Activated gamma-delta T cell treated with Interleukin-2 at 50 U/mL for 16 hours (primary cell): ENCODE measurements at places on chromosomes 1 and 21.

DNA sequence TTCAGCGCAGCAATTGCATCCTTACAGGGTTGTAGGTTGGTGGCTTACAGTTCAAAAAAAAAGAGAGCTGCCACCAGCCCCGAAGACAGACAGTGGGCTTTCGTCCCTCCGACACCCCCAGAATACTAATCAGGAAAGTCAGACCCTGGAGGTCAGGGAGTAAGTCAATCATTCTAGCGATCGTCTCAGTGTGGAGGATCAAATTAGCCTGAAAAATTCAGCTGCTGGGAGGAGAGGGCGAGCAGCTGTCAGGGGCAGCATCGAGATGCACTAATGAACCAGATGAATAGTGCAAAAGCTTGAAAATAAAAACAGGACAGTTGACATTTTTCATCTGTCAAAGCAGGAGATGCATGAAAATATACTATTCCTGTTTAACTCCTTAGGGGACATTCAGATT lies 138.4 kb downstream of the NEK7 start:
- DNase-seq, result no peak

- DNase-seq, result no peak
These were observed 36.7 kb upstream of the TMEM222 start for GRCh38 chr1:27285274-27285660.

GRCh38 chr21:32320059-32320458 lies 21.4 kb downstream of the MRAP start:
- DNase-seq, result no peak

DNA sequence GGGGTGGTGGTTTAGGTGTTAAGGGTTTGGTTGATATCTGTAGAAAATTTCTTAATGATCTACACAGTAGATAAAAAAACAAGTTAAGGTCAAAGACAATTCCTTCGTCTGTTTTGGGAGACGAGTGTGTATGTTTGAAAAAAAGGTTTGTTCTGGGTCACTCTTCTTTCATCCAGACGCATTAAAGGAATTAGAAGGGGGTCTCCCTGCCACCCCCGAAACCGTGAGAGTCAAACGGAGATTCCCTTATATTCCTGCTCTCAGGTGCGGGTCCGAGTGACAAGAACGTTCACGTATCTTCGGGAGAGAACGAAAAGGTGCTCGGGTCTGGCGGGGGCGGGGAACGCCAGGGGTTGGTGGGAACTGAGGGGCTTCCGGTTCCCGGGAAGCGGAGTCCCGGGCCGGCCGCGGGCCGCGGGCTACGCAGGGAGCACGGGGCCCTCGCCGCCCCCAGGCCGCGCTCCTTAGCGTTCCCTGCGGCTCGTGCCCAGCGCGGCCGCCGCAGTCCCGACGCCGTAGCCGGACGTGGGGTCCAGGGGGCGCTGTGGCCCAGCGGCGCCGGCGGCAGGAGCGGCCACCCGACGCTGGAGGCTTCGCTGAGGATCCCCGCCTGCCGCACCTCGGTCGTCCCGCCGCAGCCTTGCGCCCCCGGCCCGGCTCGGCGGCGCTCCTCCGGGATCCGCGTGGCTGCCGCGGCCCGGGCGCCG lies at the start of gene ZFYVE9:
Gene ZFYVE9, plus strand, starts transcription at position 577 of the 707 bp plus-strand sequence. CDS start 91,118 bp downstream, outside the sequence.
- peak; percentile 68 for DNase-seq

DNA sequence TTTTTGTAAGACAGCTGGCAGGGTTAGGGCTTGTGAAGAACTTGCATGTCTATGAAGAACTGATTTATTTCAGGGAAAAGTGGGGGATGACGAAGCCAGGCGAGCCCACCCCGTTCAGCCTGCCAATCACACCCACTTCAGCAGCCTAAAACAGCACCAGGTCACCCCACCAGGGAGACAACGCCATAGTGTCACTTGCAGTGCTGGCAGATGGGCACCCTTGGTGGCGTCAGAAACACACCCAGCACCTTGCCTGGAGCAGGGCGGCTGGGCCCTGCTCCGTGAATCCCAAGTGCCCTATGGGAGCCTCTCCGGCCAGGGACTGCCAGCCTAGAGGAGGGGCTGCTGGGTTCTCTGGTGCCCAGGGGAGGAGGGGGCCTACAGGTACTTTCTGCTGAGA lies 5.0 kb upstream of the NADK start:
- no peak for DNase-seq

DNA sequence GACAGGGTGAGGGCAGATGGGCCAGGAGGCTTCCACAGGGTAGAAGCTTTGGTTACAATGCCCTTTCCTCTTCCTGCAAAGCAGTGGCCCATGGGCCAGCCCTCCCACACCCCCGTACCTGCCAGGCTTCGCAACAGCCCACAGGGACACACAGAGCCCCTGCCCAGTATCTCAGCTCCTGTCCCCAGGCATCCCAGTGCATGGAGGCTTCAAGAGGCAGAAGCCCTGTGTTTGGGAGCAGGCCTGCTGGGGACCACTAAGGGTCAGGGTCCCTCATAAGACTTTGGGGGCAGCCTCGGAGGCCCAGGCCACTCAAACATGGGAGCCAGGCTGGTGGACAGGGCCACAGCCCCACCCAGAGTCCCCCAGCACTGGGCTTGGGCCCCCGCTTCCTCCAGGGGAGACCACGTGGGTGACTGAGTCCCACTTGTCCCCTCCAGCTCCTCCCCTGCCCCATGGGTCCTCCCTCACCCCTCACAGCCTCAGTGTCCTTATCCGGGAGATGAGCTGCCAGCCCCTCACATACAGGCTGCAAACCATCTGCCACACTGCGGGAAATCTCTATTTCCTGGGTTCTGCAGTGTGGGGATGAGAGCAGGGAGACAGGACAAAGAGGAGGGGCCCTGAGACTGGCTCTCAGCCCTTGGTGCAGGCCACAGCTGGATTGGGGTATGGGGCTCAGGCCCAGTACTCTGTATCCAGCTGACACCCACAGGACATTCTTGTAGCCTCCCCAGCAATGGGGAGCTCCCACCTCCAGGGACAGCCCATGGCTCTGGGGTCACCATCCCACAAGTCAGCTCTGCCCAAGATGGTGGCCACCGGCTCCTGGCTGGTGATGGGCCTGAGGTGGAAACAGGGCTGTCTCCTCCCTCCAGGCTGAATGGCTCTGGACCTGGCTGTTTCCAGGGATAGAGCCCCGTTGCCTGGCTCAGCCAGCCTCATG lies 50.7 kb downstream of the WNT9A start:
- DNase-seq, result peak; percentile 2

- peak; percentile 70 for DNase-seq
These were observed at the start of gene SLC45A1 for GRCh38 chr1:8317647-8318381. Gene SLC45A1 (plus strand): TSS chr1:8318114. CDS start chr1:8324330, 6,216 bp downstream.

DNA sequence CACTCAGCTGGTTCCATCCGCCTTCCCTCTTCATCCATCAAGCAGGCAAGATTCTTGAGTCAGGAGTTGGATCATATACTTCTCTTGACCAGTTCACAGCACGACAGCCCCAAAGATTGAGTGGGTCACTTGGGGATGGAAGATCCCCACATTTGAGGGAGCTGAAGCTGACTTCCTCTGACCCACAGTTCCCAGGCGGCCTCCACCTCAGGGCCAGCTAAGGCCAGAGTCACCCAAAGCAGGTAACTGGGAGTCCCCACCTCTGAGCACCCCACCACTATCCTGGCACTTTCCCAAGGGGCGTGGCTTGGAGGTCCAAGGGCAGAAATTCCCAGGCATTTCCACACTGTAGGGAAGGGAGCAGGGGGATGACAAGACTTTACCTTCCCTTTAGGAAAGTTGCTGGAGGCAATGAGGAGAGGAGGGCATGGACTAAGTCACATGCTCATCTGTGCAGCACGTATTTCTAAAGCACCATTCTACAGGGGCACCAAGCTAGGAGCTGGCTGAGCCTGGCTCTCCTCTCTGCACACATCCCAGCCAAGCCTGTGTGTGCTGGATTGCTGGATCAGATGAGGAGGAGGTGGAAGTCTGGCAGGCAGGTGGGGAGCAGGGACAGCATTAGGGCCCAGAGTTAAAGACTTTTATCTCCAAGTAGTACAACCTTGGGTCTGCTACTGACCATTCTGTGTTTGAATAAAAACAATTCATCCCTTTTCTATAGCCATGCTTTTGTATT lies 1.3 kb upstream of the RD3 start:
- no peak for DNase-seq

DNA sequence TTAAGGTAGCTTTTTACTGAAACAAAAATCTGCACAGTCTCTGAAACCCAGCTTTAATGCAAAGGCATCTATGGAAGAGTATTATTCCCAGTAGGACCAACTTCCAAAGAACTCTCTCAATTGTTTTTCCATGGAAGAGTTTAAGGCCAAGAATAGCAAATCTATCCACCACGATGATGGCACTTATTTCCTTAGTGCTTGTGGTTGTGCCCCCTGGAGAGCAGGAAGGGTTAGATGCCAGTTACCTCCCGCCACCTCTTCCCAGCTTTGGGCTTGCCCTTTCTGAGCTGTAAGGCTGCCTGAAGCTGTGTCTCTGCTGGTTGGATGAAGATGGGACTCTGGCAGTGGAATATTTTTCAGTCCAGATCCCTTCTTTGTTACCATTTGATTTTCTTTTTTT lies 4.8 kb upstream of the ATP1A1 start:
- no peak for DNase-seq

DNA sequence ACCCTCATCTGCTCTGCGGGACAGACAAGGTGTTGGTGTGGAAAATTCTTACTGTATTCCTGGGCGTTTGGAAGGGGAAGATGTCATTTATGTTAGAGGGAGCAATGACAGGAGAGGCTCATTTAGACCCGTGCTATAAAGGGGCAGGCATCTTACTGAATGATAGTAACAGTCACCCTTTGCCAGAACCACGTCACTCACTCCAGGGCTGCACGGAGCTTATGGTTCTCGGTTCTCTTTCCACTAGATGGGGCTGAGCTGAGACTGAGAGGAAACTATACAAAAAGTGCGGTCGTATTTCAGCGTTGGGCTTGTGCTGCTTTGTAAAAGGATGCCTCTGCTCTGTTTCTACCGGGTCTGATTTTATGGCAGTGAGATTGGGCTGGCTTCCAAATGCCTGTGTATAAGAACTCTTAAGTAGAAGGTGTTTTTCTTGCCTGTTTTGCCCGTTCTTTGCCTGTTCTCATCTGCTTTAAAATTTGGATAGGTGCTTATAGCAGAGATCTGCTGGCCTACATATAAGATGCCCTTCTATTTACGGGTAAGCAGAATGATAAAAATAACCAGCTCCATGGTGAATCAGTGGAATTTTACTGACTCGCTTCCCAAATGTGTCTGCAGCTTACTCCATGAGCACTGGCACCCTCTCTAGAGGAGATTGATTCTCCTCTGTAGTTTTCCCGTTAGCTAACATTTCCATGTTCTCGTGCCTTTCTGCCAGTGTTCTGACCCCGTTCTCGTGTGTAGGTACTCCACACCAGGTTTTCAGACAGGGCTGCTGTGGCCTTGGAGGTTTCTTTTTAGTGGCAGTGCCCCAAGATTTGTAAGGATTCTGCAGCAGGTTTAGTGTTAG lies 55.9 kb downstream of the MRPS6 start:
- peak; percentile 34 for DNase-seq

GRCh38 chr1:179953974-179954492 lies 577 bp upstream of the CEP350 start:
- DNase-seq, result peak; percentile 25

GRCh38 chr1:38381256-38381655 lies 334.7 kb upstream of the POU3F1 start:
- no peak for DNase-seq

DNA sequence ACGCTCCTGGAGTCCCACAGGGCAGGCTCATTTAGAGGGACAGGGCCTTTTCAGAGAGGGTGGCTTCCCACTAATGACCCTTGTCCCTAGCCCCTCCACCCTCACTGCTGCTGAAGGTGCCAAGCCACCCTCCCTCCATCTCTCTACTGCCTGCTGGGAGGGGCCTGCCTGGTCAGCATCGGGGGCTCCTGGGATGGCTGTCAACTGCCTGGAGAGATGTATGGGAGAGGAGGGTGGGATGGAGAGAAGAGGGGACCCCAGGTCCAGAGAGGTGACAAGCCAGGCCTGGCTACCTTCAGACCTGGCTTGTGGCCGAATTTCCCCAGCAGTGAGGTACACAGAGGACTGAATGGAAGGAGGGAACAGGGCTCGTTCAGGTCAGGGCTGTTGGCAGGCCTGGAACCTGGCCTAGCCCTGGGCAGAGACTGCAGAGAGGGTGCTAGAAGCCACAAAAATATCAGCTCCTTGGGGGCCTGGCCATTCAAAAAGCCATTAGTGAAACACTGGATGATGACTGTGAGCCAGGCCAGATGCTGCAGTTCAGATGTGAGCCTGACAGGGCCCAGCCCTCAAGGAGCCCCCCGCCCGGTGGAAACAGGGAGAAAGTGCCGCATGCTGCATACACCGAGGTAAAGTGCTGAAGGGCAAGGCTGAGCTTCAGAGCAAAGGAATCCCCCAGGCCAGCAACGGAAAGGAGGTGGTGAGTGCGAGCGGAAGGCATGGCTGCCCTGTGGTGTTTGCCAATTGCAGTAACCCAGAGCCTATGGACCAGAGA lies 20.0 kb downstream of the MMEL1 start:
- no peak for DNase-seq

GRCh38 chr1:175376194-175376593 lies 183.6 kb upstream of the KIAA0040 start:
- DNase-seq, result no peak

- no peak for DNase-seq
These were observed 79.3 kb downstream of the HMCN1 start for GRCh38 chr1:185813401-185813979.

DNA sequence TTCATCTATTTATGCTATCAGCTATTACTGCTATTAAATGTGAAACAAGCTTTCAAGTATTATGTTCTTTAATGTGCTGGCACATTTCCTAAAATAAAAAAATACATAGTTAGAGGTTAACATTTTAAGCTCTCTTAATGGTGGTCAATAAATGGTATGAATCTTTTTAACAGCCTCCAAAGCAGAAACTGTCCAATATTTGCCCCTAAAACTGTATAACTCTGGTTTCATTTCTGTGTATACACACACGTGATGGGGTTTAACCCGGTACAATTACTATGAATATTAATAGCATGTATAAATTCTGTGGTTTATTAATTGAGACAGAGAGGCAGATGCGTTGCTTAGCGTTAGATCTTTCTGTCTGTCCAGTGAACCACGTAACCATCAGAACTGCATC lies 2.2 kb downstream of the ESRRG start:
- no peak for DNase-seq

DNA sequence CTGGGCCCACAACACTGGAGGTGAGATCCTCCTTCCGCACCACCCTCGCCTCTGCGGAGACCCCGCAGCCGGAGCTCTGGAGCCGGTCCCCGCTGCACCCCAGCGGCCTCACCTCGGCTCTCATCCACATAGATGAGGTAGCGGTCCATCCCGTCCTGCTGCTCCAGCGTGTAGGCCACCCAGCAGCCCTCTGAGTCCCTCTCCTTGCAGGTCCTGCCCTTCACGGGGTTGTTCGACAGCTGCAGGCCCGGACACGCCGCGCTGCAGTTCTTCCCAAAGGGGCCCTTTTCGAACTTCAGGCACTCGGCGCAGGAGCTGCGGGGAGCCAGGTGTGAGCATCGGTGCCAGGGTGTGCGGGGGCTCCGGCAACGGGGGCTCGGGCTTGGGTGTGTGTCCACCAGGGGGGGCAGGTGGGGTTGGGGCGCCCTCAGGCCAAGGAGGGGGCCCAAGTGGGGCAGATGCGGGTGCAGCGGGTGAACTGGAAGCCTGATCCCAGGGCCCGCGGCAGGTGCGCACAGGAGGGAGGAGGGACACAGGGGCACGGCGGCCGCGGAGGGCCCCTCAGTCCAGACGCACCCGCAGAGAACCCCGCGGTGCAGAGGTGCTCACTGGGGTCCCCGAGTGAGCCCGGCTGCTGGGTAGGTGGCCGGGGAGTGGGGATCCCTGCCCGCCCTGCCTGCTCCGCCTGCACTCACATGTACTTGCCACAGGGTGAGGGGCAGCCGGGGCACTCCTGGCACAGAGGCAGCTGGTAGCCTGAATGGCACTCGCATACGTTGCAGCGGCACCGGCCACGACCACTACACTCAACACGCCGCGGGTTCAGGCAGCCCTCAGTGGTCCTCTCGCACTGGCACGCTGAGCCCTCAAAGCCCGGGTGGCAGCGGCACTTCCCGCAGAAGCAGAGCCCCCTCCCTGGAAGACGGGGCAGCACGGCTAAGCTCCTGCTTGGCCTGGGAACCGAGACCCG lies 15.4 kb upstream of the PTTG1IP start:
- no peak for DNase-seq
